Suppressor macrophage treated with lipopolysaccharide for 1 hour (primary cell): ENCODE measurements at places on chromosomes 12 and 14.

GRCh38 chr14:30620178-30620577 lies 1.9 kb upstream of the SCFD1 start:
- DNase-seq = peak; percentile 92

- no peak for DNase-seq
Observed at GRCh38 chr12:97398704-97399103, 63.9 kb upstream of the RMST start.

- DNase-seq = no peak
Observed at GRCh38 chr14:71711619-71712018, 220.6 kb upstream of the RGS6 start.

- peak; percentile 33 for DNase-seq
Observed at GRCh38 chr14:50599700-50600444, 39.9 kb downstream of the ATL1 start.

DNA sequence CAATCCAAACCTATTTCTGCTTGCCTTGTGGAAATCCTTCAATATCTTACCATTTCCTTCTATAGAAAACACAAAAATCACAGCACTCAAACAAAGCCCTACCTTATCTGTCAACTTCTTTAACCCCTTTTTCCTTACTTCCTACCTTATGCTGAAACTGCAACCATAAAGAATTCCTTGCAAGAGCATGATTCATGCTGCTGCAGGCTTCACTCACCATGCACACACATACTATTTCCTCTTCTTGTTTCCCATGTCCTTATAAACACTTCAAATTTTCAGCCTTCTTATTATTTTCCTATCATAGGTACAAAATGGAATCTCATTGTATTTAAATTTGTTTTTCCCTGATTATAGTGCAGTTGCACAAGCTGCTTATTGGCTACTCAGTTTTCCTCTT lies 23.3 kb downstream of the LMNTD1 start:
- DNase-seq = peak; percentile 1

DNA sequence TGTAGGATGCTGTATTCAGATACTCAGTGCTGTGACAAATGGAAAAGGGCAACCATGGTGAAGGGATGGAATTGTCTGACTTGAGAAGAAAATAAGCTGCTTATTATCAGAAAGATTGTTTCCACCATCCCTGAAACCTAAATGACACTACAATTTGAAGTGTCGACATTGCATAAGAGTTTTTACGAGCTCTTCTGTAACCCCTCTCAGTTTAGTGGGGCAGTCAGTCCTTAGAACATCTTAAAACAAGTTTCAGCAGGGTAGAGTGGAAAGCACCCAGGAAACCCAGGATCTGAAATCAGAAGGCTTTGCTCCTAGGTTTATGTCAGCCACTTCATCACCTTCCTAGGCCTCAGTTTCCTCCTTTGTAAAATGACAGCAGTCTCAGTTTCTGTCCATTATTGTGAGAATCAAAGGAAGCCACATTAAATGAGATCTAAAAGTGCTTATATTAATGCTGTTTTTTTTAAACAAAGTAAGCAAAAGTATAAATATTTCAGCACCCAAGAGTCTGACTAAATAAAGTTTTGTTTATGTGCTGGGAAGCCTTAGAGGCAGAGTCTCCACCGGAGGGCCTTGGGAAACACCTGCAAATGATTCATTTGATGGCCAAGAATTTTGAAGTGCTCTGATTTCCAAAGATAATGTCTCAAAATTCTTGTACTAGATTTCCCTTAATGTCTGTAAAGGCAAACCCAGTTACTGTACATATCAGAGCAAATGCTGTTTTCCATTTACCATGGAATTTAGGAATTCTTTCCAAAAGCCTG lies 1.8 kb downstream of the IFT43 start:
- DNase-seq = no peak
